Activated CD4-positive, alpha-beta T cell treated with anti-CD3 and anti-CD28 coated beads, Interleukin-2, amount 50 U/mL, for 4 hours (primary cell): ENCODE measurements at places on chromosomes 11 and 22.

- DNase-seq = no peak
These were observed 860 bp downstream of the TMEM184B start for GRCh38 chr22:38271927-38272372.

GRCh38 chr11:103035791-103036434, 56.0 kb downstream of the DCUN1D5 start:
- DNase-seq = peak; percentile 5

DNA sequence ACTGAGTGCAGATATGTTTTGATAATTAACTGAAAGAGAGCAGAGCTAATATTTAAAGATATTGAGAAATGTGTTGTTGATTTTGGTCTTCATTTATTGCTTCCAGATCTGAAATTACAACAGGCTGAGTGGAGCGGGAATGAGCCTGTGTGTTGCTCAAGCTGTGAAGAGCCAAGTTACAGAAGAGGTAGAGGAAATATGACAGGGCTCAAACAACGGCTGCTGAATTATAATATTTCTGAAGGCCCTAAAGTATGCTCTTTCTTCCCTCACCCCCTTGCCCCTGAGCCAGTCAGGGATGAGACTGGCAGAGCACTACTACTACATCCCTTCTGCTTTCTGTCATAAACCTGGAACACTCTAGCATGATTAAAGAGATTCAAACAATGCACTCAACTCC, 115.6 kb downstream of the FANCF start:
- DNase-seq = no peak

DNA sequence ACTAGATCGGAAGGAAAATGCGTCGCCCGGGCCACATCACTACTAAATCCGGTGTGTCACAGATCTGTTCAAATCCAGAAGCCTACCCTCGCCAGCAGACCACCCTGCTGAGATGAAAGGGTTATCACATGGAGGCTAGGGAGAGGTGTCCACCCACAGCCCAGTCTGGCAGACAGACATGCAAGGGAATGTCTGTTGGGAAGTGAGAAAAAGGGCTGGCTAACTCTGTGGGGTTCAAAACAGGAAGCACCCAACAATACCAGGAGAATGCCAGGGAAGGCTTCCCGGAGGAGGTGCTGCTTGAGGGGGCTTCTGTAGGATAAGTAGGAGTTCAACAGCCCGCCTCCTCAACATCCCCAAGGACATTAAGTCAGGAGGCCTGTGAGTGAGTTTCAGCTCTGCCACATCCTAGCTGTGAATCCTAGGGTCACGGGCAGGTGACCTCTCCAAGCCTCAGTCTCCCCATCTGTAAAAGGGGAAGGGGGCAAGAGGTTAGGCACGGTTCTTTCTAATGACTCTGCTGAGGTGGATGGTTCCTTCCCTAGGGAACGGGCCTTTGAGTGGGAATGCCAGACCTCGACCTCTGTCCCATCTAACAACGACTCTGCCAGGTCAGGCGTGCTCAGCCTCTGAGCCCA, 1.1 kb downstream of the TPST2 start:
- no peak for DNase-seq

GRCh38 chr11:134932761-134933160, 520.7 kb upstream of the B3GAT1 start:
- no peak for DNase-seq

DNA sequence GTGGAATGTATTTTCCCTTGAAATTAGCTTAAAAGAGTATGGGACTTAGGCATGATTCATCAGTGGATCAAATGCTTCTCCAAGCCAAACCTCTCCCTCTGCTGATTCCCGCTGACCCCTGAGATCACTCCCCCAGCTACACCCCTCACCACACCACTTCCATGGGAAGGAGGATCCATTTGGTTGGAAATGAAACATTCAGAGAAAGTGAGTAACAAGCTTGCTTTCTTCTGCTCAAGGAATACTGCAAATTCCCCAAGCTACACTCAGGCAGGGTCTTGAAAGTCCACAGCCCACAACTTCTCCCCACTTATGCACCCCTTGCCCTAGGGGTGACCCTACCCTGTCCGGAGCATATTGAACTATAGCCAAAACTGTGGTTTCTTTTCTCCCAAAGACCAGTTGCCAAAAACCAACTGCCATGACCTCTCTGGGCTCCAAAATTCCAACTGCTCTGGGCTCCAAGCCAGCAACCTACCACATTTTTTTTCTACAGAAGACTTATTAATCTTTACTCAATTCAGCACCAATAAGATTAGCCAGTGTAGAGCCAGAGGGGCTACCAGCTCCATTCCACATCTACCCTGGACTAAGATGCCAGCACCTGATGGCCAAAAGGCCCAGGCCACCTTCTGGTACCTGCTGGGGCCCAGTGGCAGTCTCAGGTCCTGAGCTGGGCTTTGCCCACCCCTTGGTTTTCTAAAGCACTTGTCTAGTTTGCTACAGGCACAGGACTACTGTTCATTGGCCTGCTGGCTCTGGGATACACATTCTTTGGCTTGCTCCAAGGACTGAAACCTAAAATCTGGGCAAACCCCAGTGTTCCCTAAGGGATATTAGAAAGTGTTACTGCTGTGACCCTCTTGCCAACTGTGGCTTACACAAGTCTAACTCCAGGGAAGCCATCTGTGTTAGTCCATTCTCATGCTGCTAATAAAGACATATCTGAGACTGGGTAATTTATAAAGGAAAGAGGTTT, 101.1 kb downstream of the MICAL3 start:
- DNase-seq = no peak

DNA sequence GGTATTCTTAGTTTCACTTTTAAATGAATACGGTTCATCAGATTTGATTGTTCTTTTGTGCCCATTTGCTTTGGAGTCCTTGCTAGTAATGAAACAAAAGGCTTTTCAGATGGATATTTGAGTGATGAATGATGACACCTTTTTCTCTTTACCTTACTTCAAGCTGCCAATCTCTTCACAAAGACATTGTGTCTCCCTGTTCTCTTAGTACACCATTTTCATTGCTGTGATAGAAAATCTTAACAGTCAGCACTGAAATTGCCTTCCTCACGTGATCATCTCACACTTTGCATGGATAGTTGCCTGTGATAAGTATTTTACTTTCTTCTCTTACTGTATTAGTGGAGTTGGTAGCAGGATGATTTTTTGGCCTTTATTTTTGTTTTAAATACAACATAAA, 396.6 kb downstream of the NELL1 start:
- DNase-seq = no peak
